ENCODE measurements at places on chromosomes 7 and 10.

DNA sequence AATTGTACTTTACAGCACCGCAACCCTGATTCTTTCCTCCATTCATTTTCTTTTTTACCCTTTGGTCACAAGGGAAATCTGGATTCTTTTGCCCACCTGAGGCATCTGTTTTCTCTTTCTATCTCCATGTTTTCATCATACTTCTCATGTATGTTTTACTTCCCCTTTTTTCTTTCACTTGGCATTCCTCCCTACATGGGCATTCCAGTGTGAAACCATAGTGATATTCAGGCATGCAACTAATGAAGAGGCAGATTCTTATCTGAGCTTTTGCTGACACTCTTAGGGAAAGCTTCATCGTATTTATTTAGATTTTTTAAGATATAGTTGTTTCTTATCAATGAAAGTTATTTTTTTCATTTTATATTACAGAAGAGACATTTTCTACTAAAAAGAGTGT lies 405.2 kb upstream of the TEX47 start:
- no peak for DNase-seq

GRCh38 chr10:133230387-133231195 lies 574 bp downstream of the UTF1 start:
- DNase-seq: no peak

GRCh38 chr7:4085937-4086691 lies 596.0 kb upstream of the FOXK1 start:
- DNase-seq: no peak

- DNase-seq: no peak
Measured at GRCh38 chr7:33101906-33102305, 7.3 kb downstream of the RP9 start.

GRCh38 chr7:38773430-38773829 lies 135.6 kb downstream of the VPS41 start:
- no peak for DNase-seq

DNA sequence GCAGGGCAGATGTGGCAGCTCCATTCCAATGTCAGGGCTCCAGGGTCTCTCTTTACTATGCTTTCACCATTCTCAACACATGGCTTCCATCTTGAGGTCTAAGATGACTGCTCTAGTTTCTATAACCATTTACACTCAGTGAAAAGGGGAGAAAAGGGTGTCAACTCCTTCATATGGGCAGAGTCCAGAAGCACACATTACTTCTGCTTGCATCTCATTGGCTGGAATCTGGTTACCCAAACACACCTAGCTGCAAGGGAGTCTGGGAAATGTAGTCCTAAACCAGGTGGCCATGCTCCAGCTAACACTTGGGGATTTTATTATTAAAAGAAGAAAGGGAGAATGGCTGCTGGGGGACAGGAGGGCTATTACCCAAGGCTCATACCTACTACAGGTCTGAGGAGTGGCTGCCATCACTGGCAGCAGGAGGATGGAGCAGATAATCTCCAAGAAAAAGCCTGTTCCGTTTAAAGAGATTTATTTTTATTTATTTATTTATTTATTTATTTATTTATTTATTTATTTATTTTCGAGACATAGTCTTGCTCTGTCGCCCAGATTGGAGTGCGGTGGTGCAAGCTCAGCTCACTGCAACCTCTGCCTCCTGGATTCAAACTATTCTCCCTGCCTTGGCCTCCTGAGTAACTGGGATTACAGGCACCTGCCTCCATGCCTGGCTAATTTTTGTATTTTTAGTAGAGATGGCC lies 29.1 kb upstream of the LBX1 start:
- no peak for DNase-seq

GRCh38 chr7:28793381-28794085 lies 164.6 kb downstream of the TRIL start:
- DNase-seq: no peak

- DNase-seq: peak; percentile 69
Measured at GRCh38 chr10:21278491-21279216, 246.8 kb downstream of the SKIDA1 start.

GRCh38 chr10:109912335-109913281 lies 10.7 kb downstream of the XPNPEP1 start:
- DNase-seq: no peak

DNA sequence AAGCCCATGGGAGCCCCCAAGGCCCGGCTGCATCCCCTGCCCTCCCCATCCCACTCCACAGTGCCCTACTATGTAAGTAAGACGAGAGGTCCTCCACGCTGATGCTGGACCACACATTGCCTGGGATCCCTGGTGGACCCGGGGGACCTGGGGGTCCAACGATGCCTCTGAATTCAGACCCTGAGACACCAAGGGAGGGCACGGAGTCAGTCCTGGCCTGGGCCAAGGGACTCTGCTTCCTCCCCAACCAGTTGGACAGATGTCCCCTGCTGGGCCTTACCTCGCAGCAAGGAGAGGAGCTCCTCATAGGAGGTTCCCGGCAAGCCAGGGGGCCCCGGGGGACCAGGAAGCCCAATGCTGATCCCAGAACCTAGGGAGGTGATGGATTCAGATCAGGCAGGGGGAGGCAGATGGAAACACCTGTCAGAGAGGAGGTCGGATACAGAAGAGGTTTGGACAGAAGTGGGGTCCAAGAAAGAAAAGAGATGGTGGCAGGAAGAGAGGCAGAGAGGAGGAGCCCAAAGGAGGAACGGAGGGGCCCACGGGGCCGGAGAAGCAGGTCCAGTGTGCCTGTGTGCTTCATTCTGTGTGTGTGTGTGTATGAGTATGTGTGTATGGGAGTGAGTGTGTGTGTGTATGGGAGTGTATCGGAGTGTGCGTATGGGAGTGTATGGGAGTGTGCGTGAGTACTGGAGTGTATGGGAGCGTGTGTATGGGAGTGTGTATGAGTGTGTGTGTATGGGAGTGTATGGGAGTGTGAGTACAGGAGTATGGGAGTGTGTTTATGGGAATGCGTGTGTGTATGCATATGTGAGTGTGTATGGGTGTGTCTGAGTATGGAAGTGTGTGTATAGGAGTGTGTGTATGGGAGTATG lies 50.2 kb downstream of the COL17A1 start:
- no peak for DNase-seq

DNA sequence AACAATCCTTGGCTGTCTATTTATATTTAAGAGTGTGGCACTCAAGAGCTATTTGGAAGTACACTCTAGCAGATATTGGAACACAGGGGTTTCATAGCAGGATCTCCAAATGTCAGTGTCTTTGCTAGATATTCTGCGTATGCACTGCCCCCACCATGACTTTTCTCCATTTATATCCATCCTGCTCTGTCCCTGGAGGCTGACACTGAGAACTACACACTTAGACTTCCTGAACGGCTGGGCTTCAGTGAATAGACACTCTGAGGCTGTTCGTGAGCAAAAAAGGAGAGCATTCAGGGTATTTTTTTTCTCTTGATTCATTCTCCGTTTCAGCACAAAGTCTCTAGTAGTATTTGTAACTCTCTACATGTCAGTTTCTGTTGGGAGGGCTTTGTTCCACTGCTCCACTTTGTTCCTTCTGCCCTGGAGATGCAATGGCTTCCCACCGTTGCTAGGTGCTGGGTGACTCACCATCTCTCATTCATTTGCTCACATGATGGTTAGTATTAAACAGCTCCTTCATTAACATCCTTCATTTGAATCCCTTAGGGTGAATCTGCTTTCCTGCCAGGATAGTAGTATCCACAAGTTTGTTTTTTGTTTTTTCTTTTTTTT lies 155.9 kb upstream of the SLC13A1 start:
- DNase-seq: no peak

- DNase-seq: no peak
Measured at GRCh38 chr10:80472234-80473095, 18.4 kb downstream of the TSPAN14 start.

DNA sequence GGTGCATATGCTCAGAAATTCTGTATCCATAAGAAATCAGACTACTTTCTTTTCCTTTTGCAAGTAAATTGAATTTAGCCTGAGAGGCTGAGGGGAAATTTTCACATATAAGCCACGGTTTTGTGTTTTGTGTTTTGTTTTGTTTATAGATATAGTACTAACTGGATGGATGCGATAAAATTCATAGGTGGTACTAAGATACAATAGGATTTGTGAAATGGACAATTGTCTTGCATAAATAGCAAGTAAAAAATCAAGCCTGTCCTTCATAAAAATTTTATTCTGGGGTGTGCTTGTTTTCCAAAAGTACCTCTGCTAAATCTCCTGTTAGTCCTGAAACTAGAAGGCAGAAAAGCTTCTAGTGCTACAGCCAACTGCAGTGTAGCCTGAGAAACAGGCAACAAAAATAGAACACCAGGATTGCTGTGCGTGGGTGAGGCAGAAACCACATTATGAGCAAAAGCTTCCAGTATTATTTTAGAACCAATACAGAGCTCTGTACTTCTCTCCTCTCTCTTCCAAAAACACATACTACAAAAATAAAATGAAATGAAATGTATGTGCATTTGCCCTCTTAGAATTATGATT lies 634 bp upstream of the HDAC9 start:
- peak; percentile 19 for DNase-seq

DNA sequence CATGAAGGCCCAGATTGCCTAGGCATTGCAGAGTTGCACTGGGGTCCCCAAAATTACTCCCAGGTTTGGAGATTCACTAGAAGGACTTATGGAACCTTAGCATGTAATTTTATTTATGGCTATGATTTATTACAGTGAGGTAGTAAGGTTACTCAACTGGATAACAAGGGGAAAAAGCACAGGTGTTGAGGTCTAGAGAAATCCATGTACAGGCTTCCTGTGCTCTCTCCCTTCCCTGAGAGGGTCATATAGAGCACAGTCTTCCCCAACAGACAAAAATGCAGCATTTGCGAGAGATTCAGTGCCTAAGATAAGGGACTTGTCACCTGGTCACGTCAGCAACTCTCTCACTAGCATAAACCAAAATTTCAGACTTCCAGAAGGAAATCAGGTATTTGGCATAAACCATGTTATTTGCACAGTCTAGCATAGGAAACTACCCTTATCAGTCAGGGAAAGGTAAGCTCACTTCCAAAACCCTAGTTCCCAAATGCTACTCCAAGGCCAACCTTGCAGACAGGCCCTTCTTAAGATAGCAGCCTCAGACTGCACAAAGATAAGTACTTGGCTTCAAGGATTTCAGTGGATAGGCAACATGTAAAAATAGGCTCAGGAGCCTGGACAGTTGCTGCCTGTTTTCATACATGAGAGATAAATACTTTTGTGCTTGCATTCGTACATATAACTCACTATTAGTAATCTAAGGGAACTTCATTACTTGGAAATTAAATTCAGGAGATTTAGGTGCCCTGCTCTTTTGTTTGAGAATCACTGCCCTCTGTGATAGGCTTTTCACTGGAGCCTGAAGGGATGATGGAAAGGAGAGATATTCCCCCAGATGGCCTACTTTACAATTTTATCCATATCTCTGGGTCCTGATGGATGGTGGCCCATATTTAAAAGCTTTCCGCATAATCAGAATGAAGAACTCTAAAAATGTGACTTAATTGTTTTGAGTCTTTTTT lies 378.4 kb upstream of the LRGUK start:
- DNase-seq: no peak

DNA sequence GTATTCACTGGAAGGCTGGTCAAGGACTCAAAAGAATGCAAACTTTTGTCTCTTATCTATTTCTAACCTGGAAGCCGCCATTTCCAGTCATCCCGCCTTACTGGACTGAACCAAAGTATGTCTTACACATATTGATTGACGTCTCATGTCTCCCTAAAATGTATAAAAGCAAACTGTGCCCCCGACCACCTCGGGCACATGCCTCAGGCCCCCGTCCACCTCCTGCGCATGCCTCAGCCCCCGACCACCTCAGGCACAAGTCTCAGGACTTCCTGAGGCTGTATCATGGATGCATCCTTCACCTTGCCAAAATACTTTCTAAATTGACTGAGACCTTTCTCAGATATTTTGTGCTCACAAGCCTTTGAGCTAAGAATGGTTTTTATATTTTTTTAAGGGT lies 148.6 kb downstream of the PTPRN2 start:
- DNase-seq: no peak

DNA sequence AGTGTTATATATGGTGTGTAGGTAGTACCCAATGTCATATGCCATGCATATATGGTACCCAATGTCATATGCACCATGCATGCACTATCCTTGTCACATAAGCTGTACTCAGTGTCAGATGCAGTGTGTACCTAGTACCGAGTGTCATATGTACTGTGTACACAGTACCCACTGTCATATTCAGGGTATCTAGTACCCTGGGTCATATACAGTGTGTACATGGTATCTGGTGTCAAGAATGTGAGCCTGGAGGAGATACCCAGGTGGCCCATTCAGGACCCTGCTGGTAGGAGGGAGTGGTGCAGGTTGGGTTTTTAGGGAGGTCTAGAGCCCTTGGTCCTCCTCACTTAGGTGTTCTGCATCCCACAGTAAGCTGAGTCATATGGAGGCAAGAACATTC lies 1.8 kb downstream of the ZMYND11 start:
- DNase-seq: no peak

- DNase-seq: no peak
Measured at GRCh38 chr7:150357270-150357669, 11.4 kb upstream of the REPIN1 start.

- DNase-seq: no peak
Measured at GRCh38 chr10:94571081-94571480, 25.5 kb downstream of the HELLS start.

GRCh38 chr7:37095122-37095521 lies 353.5 kb downstream of the ELMO1 start:
- no peak for DNase-seq

GRCh38 chr7:155653803-155654202 lies 9.3 kb downstream of the RBM33 start:
- DNase-seq: no peak

DNA sequence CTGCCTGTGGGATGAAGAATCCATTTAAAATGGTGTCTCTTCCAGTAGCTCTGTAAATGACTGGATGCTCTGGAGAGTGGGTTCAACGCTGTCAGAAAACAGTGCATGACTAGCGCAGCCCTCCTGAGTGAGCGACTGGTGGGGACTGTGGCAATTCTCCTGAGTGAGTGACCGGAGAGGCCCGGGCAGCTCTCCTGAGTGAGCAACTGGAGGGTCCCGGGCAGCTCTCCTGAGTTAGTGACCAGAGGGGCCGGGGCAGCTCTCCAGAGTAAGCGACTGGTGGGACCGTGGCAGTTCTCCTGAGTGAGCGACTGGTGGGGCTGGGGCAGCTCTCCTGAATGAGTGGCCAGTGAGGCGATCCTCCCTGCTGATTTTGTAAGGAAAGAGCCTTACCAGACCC lies 85.5 kb downstream of the WDR37 start:
- DNase-seq: no peak

- DNase-seq: no peak
Measured at GRCh38 chr7:23593706-23594105, 3.5 kb upstream of the CCDC126 start.

DNA sequence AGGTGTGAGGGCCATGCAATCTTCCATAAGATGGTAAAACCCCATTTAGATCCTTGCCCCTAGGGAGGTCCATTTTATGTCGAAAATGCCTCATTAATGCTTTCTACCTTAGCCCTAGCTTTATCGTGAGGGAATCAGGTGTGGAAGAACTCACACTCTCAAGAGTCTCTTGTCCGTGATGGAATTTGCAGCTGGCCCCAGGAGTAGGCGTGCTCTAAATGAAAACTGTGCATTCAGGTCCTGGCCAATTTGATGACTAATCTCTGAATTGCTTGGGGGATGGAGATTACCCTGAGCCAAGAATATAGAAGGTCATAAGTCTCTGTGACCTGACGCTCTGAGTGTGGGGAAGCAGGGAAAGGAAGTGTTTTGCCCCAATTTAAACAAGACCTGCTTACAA lies 6.6 kb downstream of the C10orf90 start:
- no peak for DNase-seq

All from AG04449 (cell line).